Activated CD4-positive, alpha-beta memory T cell treated with anti-CD3 and anti-CD28 coated beads, Interleukin-2, amount 10 ng/mL, durations not matched to agents 7 days and 5 days (primary cell): ENCODE measurements at places on chromosomes 6 and 20. TPM values are rescaled to one million over a fixed set of nuclear protein-coding genes. Genes with fewer than 3 reads are reported as not detected.
A peak's percentile ranks its signal among the peaks of the same experiment; 100 is the strongest.

EEF1A2 gene
- total RNA-seq = 2.6 TPM

RAB32 gene
- total RNA-seq = 0.30 TPM

- no peak for DNase-seq
Observed at GRCh38 chr6:13436399-13437217, 50.8 kb downstream of the GFOD1 start.

- DNase-seq = no peak
Observed at GRCh38 chr6:44044940-44045671, 82.1 kb downstream of the MRPL14 start.

GRCh38 chr20:36644032-36644705 is 1.8 kb downstream of the SLA2 start:
- peak; percentile 69 for DNase-seq

DNA sequence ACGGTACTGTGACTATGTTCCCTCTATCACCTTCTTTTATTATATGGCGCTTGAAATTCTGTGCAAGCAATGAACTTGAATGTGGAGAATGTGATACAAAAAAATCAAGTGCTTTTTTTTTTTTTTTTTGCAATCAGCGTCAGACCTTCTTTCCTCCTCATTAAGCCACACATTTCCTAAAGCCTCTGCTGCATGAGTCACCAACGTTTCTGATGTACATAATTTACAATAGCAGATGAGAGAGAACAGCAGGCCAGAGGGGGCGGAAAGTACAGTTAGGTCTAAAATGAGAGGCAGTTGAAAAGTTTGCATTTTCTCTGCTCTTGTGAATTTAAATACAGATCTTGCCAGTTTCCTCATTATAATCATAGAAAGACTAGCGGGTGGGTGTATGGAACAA is 114.6 kb upstream of the RIPOR2 start:
- DNase-seq = peak; percentile 63

DNA sequence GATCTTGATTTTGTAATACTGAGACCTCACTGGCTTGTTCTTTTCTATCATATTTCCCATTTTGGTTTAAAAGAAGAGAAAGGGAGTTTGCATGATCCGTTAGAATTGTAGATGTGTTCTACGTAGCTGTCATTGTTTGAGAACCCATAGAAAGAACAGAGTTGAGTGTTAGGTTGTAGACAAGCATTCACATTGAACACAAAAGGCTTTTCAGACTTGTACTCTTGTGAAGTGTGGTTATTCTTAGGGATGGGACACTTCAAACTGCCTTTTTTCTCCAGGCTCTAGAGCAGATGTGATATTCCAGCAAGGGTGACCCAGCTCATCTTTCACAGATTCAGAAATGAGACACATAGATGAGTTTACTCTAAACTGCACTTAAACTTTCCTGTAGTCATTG is 19.9 kb downstream of the FOXO3 start:
- no peak for DNase-seq

DNA sequence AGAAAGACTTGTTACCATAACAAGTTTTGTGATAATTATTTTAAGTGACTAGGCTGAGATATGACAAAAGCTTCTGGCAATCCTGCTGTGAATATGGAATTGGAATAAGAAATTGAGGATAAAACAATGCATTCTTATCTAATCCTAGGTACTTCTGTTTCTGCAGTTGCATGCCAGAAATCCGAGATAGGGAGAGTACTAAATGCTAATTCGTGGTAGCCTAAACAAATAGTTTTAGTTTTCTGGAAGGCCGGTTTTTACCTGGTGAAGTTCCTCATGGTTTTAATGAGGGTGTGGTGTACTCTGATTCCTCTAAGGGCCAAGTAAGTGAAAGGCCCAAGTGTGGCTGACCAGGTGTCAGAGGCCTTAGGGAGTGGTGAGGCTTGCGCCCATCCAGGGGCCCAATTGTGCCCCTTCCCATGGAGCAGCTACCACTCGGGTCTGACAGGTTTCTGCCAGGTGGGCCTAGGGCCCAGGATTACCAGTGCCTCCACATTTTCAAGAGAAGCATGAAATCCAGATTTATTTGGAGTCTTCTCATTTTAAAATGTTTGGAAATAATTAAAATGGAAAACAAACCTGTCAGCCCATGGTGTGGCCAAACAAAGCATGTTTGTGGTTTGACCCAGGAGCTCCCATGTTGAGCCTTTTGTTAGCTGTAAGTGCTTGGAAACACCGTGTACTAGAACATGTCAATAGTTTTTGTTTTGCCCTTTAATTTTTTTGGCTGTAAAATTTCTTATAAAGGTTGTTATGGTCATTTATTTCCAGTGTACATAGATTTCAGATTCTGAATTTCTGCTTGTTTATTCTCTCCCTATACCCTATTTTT is 6.6 kb downstream of the PLCB4 start:
- no peak for DNase-seq

- DNase-seq = no peak
Observed at GRCh38 chr6:11062715-11063114, 18.6 kb upstream of the ELOVL2 start.
